ENCODE measurements at places on chromosomes 16 and 17.

GRCh38 chr17:17737961-17738894 is 57.0 kb downstream of the RAI1 start:
- DNase-seq: no peak

DNA sequence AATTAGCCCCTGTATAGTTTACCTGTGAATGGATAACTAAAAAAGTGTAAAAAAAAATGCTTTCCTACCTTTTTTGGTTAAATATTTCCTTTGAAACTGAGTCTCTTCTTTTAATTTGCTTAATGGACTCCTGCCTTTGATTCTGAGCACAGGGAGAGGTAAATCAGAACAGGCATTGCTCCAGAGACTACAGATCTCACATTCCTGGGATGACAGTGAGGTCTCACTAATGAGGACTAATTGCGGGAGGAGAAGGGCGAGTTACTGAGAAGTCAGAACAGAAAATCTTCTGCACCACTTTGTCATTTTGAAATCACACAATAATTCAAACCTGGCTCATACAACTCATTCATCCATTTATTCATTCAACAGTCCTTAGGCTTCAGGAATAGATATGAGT is 437.0 kb upstream of the ASIC2 start:
- DNase-seq: no peak

GRCh38 chr17:8417806-8418205 is 17.9 kb upstream of the NDEL1 start:
- no peak for DNase-seq

- no peak for DNase-seq
These were observed 116.8 kb downstream of the ANKRD11 start for GRCh38 chr16:89373355-89374110.

DNA sequence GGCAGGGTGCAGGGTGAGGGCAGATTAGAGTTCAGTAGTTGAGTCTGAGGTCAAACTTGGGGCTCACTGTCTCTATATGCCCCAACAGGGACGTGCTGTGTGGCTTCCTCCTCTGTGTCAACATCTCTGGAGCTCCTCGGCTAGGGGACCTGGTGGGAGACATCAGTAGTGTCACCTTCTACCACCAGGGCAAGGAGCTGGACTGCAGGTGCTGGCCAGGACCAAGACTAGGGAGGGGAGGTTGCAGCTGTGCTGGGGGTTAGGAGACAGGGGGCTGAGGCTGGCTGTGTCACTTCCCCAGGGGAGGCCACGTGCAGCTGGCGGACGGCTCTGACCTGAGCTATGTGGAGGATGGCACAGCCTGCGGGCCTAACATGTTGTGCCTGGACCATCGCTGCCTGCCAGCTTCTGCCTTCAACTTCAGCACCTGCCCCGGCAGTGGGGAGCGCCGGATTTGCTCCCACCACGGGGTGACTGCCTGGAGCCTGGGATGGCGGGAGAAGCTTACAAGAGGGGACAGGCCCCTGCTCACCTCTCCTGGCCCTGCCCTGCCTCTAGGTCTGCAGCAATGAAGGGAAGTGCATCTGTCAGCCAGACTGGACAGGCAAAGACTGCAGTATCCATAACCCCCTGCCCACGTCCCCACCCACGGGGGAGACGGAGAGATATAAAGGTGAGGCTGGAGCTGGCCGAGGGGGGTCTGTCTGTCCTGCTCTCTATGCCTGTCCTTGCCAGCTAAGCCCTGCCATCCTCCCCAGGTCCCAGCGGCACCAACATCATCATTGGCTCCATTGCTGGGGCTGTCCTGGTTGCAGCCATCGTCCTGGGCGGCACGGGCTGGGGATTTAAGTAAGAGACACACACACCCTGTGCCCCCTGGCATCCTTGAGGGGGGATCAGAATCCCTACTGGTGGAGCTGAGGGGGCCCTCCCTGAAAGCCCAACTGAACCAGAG is 18.9 kb downstream of the ADAM11 start:
- DNase-seq: no peak

DNA sequence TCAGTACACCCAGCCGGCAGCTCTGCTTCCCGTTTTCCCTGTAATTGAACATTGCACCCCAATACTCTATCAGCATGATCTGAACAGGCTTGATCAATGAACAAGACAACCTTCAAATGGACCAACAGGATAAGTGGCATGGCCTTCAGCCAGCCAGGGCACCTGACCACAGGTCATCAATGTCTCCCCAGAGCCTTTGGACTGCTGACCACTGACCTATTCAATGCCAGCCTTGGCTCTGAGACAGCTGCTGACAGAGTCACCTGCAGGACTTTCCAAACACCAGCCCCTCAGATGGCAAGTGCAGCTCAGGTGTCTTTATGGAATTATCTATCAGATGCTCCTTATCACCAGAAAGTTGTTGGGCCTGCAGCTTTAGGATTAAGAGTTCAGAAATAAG is 462.9 kb upstream of the ASIC2 start:
- no peak for DNase-seq

DNA sequence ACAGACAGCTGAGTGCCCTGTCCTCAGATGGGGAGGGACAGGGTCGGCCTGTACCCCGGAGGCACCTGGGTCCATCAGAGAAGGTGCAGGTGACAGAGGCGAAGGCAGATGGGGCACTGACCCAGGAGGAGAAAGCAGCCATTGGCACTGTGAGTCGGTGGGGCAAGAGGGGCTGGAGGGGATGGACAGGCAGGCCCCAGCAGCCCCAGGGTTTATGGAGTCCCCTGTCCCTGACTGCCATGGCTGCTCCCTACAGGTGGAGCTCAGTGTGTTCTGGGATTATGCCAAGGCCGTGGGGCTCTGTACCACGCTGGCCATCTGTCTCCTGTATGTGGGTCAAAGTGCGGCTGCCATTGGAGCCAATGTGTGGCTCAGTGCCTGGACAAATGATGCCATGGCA is 32.1 kb downstream of the ANKRD40 start:
- DNase-seq: no peak

DNA sequence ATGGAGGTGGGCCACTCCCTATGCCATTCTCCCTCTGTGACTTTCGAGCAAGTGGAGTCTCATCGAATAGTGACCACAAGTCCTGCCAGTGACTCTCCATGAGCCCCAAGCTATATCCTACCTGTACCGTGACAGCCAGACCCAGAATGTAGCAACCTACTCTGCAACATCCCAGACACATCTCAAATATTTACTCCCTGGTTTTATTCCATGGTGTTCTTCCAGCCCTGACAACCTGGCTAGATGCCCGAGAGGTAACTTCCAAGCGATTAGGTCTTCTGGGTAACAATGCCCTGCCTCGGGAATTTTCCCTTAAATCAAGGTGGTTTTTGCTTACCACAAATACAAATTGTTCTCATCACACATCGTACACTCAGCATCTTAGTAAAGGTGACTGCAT is 211.7 kb downstream of the ZFHX3 start:
- DNase-seq: no peak

- DNase-seq: no peak
These were observed 29.5 kb upstream of the MED9 start for GRCh38 chr17:17447264-17447663.

DNA sequence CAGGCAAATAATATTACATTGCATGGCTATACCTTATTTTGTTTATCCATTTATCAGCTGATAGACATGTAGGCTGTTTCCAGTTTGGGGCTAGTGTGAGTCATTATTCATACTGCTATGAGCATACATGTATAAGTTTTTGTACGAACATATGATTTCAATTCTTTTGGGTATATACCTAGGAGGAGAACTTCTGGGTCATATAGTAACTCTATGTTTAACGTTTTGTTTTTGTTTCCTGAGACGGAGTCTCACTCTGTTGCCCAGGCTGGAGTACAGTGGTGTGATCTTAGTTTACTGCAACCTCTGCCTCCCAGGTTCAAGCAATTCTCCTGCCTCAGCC is 2.4 kb upstream of the ITGAL start:
- no peak for DNase-seq

- no peak for DNase-seq
These were observed 1.2 kb downstream of the DNAJA3 start for GRCh38 chr16:4426722-4427372.

GRCh38 chr16:17367036-17367435 is 103.7 kb downstream of the XYLT1 start:
- DNase-seq: no peak

- no peak for DNase-seq
These were observed 274.2 kb downstream of the ABCC12 start for GRCh38 chr16:47881574-47881973.

DNA sequence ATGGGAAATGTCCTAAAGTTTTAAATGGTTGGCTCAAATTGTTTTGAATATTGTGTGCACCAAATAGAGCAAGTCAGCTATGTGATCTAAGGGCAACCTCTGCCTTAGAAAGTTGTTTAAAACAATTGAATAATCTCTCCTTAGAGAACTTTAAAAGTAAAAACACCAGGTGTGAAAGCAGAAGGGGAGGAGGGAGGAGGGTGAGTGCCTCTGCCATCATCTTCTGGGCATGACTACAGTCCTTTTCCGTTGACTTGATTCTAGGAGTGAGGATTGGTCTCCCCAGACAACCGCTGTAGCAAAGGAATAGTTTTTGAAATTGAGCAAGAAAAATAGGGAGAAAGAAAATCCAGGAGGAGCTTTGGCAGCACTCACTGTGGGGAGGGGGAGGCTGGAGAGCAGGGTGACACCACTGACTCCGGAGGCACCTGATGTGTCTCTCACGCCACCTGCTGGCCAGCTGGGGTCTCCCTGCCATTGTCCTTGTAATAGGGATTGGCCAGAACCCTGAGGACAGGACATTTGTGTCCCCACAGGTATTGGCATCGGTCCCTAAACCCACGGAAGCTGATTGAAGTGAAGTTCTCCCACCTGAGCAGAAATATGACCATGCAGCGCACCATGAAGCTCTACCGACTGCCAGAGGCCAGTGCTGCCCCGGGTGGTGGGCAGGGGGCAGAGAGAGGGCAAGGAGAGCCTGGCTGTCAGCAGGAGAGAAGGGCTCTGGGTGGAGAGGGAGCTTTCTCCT is 33.3 kb downstream of the PLCD3 start:
- no peak for DNase-seq

DNA sequence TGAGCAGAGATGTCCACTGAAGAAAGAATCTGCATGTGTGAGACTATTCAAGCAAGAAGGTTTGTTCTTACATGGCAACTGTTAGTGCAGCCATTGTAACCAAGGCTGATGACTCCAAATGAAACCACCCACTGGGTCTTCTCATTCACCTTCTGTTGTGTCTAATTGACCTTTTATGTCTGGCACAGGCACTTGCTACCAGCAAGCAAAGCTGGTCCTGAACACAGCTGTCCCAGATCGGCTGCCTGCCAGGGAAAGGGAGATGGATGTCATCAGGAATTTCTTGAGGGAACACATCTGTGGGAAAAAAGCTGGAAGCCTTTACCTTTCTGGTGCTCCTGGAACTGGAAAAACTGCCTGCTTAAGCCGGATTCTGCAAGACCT is 3.6 kb downstream of the CDC6 start:
- no peak for DNase-seq

DNA sequence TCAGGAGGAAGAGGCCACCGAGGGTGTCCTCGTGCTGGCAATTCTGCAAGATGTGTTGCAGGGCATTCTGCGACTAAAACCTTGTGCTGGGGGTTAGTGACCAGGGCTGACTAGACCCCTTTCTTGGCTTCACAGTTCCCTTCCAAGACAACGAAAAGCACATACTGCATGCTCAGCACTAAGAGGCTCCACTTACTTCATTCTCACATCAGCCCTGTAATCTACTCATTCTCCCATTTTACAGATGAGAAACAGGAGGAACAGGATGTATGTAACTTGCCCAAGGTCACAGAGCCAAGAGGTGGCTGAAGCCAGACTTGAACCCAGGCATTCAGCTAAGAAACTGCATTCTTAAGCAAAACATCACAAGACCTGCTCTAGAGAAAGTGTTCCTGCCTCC is 5.3 kb upstream of the PHOSPHO1 start:
- DNase-seq: no peak

DNA sequence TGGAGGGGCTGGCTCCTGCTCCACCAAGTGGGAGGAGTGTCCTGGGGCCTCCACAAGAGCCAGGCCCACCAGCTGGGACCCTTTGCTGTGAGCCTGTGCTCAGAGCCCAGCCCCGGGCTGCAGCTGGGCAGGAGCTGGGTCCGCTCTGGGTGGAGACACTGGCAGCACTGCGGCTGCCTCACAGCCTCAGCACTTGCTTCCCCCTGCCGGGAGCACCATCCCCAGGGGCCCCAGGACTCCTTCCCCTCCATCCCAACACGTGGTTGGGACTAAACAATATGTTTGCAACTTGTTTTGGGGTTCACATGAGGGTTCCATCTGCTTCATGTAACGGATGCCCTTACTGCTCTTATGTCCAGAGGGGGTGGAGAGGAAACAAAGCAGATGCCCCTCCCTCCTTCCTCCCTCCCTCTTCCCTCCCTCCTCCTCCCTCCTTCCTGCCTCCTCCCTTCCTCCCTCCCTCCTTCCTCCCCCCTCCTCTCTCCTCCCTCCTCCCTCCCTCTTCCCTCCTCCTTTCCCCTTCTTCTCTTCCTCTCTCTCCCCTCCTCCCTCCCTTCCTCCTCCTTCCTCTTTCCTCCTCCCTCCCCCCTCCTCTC is 16.3 kb upstream of the CBFA2T3 start:
- DNase-seq: no peak

GRCh38 chr17:31425282-31426040 is 34.0 kb downstream of the RAB11FIP4 start:
- no peak for DNase-seq

DNA sequence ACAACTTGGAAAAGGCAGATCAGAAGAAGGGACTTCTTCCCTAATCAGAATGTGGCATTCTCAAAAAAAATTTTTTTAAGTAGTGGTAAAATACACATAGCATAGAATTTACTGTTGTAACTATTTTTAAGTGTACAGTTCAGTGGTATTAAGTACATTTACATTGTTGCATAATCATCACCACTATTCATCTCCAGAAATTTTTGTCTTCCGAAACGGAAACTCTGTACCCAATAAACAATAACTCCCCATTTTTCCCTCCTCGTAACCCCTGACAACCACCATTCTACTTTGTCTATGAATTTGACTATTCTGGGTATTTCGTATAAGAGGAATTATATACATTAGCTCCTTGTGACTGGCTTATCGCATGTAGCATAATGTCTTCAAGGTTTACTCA is 18.9 kb downstream of the METTL9 start:
- no peak for DNase-seq

GRCh38 chr17:50832864-50833381 is 2.5 kb upstream of the WFIKKN2 start:
- DNase-seq: no peak

DNA sequence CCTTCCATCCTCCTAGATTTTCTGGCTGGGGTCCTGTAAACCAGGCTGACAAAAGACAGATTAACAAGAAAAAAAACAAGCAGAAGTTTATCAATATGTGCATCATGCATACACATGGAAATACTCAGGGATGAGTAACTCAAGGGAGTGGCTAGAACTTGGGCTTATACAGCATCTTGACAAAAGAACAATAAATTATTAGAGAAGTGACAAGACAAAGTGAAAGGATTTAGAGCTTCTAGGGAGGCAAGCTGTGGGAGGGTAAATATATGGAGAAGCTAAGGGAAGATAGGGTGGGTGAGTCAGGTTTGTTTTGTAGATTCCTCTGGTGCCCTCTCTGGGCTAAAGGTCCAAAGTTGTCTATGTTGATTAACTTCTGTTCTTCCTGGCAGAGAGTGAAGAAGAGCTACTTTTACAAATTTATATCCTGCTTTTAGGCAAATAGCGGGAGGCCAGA is 48.0 kb upstream of the NDRG4 start:
- no peak for DNase-seq

- DNase-seq: no peak
These were observed 67.2 kb downstream of the PARN start for GRCh38 chr16:14562691-14563491.

All from esophagus squamous epithelium (tissue), 5 donors.